Activated CD4-positive, alpha-beta T cell treated with anti-CD3 and anti-CD28 coated beads, Interleukin-2, amount 10 ng/mL, durations not matched to agents 7 days and 5 days (primary cell): ENCODE measurements at places on chromosomes 2 and 18.

DNA sequence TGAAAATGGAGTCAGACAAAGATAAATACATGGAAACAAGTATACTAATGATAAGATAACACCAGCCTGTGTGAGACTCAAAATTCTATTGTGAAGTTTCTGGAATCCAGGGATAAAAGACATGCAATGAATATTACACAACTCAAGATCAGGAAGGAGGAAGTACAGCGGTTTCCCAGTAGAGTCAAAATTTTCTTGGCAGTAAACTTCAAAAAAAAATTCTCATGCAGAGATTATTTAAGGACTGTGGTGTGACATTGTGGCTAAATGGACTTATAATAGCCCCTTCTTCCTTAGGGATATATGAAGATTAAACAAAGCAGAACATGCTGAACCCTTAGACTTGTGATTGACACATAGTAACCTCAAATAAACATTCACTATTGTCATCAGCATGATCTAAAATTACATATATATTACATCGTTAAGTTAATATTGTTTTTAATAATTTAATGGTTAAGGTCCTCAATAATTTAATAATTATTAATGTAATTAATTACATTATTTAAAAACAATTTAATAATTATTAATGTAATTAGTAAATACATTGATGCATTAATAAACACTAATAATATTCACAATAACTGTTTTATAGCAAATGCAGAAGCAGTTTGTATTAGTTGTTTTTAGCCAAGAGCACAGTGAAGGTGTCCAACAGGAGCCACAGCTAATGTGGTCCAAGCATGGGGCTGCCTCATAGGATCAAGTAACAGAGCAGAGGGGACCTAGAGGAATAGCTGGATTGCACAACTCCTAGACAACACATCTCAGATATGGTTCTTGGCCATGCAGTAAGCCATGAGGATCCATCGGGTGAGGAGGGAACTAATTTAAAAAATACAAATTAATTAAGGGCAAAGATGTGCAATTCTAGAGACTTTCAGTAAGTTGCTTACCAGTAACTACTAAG is 77.3 kb downstream of the POLE4 start:
- DNase-seq = no peak

DNA sequence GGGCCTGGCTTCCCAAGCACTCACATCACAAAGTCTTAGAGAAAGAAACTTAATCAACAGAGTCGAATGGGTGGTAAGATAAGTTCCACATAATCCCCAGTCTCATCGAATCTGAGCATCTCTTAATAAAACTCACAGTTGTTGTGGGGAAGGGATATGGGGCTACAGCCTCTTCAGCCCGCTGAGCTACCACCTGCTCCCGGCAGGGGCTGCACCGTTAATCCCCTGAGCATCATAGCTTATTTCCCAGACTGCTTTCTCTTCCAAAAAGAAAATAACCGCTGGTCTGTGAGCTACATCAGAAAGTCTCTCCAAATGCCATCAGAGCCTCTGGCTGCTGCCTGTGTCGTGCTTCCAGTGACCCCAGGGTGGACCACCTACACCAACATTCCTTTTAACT is 139.4 kb upstream of the CELF4 start:
- no peak for DNase-seq

DNA sequence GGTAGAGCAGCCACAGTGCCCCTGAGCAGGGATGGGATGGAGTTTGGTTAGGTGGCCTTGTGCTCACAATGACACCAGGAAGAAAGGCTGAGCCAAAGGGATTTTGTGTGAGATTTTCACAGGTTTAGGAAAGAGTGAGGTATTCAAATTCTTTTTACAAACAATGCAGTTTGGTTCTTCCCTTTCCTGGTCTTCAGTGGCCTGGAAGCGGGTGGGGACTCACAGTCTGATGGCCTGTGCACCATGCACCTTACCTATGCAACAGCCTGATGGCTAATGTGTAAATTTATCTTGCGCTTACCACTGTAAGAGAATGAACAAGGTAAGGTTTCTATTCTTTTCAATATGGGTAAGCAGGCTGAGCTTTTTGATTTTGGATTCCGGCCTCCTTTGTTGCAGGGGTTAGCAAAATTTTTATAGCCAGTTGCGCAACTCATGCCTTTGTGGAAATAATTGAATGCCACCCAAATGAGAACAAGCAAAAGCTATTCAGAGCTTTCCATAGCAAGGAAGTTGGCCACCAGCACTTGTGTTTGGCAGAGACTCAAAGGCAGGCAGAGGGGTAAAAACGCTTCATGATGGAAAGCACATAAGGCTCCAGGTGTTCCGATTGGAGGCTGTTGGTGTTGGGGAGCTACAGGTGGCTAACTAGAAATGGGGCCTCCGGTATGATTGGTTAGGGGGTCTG is 23.8 kb upstream of the IL1R2 start:
- no peak for DNase-seq

- no peak for DNase-seq
Measured at GRCh38 chr2:121877366-121877765, 121.9 kb downstream of the TSN start.

DNA sequence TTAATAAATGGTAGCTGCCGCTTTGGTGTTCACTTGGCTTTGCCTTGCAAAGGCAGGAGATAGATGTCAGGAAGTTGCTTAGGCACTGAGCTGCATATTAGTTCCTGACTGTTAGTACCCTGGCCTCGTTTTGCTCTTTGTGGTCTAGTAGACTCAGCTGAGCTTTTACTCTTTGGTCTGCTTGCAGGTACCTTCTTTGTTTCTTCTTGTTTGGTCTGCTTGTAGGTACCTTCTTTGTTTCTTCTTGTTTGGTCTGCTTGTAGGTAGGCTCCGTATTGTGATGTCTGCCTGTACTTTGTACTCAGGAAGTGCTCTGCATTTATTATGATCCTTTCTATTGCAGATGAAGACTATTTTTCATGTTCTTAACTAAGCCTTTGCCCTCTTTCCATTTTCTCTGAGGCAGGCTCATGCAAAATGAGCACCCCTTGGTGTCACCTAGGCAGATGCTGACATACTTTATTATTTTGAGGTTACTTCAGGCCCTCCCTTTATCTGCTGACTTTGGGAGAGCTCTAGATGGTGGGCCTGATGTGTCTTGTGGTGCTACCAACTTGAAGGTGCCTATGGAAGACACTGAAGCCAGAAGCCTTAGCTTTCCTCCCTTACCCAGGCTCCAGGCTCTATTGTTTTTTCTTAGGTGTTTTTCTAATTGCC is 6.0 kb downstream of the RPIA start:
- DNase-seq = peak; percentile 12

GRCh38 chr2:118989481-118989880 is 47.5 kb downstream of the MARCO start:
- DNase-seq = no peak

DNA sequence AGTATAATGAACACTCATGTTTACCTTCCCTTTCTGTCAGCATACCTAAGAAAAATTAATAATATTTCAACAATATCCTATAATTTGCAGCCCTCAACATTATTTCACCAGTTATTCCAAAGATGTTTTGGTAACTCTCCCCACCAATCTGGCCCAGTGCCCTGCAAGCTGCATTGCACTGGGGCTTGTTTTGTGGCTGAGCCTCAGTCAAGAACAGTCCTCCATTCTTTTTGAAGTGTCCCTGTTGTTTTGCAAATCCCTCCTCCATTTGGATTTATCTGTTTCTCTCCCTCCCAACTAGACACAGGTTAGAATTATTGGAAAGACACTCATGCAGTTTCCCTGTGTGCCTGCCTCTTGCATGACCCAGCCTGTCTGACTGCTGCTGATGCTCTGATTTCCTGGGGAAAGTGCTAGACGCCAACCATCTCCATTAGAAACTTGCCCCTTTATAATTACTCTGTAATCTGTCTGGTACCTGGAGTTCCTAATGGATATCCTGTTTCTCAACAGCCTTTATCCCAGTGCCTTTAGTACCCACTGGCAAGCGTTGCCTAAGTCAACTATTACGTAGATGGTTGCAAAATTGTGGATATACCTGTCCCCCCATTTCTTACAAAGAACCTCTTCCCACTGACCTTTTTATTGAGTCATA is 60.2 kb downstream of the EIF5B start:
- no peak for DNase-seq

GRCh38 chr2:190891889-190892288 is 11.3 kb downstream of the GLS start:
- no peak for DNase-seq

DNA sequence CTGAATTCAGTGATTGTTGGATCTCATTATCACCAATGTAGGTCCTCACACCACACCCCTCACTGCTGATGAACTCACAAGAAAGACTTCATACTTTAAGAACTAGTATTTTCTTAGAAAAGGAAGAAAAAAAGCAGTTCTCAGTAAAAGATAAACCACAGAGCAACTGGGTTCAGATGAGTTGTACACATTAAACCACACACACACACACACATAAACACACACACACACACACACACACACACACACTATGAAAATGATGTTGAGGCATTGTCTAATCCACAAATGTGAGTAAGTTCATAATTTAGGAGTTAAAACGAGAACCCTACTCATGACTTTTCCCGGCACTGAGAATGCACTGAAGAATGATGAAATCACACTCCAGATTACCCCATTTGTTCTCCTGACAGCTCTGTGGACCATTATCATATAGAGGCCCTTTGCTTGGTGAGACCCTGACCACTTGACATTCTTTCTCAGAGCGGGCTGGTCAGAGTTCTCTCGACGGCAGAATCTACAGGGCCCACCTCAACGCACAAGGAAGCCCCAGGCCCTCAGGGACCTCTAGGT is 106.2 kb downstream of the BCL2 start:
- DNase-seq = peak; percentile 60

GRCh38 chr2:150624001-150624401 is 136.5 kb upstream of the RND3 start:
- no peak for DNase-seq

DNA sequence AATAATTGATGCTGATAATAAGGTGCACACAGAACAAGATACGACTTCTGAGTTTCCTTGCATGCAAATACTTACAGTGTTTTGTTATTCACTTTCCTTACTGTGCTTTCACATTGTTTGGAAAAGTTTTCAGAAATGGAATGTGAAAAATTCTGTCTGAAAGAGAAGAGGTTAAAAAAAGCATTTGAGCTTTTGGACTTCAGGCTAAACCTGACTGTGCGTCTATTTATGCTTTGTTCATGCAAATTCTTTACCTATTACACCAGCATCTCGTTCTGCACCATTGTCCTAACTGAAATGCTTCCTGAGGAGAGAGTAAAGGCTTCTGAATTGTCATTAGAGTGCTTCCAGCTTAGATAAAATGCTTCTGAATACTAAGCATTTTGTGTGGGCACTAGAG is 61.4 kb downstream of the LHCGR start:
- DNase-seq = no peak

GRCh38 chr18:50656396-50656795 is 96.5 kb downstream of the MAPK4 start:
- DNase-seq = no peak

GRCh38 chr18:57973889-57974288 is 70.1 kb upstream of the NEDD4L start:
- DNase-seq = no peak

- no peak for DNase-seq
Measured at GRCh38 chr2:196971574-196972279, 45.2 kb upstream of the PGAP1 start.

DNA sequence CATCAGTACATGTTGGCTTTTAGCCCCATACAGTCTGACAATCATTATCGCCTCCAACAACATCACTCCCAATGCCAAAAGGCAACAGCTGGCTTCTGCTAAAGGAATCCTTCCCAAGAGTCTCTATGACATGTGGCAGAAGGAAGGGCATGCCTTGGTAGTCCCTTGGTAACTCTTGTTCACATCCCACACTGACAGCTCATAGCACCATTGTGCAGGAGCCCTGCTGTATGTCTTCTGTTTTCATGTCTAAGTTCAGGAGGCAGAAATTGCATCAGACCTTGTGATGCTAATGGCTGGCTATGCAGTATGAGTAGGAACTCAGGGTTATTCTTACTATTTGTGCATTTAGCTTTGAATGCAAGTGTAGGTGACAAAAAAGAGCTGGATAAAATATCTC is 392.1 kb downstream of the PTH2R start:
- no peak for DNase-seq

DNA sequence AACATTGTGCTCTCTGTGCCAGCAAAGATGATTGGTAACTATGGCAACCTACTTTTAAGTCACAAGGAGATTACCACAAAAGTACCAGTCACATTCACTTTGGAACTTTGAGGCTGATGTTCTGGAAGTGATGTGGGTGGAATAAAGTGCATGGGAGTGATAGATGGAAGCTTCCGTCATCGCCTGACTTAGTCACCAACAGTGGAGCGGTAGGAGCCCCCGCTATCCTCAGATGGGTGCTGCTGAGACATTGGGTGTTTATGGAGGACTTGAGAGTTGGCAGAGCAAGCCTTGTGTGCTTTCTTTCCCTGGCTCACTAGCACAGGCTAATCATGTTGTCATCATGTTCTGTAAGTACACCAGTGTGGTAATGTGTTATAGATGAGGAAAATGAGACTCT is 4.6 kb downstream of the PPP1R7 start:
- no peak for DNase-seq

- DNase-seq = no peak
Measured at GRCh38 chr2:96499061-96499960, 5.8 kb downstream of the NEURL3 start.

GRCh38 chr2:57728691-57729090 is 317.9 kb upstream of the VRK2 start:
- no peak for DNase-seq

DNA sequence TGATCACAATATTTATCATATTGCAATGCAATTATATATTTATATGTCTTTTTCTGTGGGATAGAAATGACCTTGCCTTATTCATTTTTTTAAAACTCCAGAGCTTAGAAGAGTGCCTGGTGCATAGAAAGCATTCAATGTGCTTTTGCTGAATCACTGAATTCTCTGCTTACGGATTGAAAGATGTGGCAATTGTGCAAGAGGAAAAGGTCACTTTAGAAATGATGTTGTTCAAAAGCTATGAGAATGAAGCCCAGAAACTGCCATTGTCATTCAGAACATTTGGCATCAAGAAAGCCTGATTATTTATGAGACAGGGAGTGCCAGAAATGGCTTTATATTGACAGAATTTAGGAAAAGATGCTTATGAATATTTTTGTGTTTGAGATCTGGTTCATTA is 678.6 kb upstream of the CDH2 start:
- DNase-seq = no peak

- DNase-seq = no peak
Measured at GRCh38 chr2:240436683-240437550, 1.5 kb downstream of the GPC1 start.

DNA sequence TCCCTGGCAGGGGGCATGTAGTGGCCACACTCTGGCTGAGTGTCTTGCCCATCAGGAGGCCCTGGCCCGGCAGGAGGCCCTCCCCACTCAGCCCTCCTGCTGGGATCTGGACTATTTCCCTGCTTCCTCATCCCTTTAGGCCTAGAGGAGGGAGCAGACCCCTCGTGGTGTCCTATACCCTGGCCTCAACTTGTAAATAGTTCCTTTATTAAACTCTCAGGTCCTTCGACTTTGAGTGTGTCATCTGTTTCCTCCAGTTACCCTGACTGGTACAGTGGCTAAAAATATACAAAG is 166.7 kb upstream of the GLI2 start:
- DNase-seq = no peak

DNA sequence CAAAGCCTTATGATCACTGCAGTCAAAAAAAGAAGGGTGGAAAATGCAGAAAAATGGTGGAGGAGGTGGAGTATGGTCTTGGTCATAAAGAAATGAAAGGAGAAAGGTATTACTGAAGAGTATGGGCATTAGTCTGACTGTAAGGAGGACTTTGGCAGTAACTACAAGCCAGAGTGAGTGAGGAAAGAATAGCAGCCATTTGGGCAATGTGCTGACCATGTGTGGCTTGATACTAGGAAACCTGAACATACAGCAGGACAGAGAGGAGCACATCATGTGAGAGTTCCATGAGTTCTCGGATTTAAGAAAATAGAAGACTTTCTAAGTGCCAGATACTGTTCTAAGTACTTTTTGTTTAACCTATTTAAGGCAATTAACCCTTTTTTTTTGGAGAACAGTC is 8.5 kb downstream of the DTNA start:
- DNase-seq = no peak
